ENCODE measurements at places on chromosomes 11 and 22.

GRCh38 chr11:95412074-95412473 lies 181.1 kb upstream of the SESN3 start:
- peak; percentile 42 for DNase-seq

- no peak for DNase-seq
These were observed 142.6 kb upstream of the BLID start for GRCh38 chr11:122258446-122259194.

- DNase-seq, result peak; percentile 74
These were observed 237.4 kb downstream of the TTC28 start for GRCh38 chr22:28442264-28442710.

- DNase-seq, result no peak
These were observed at the start of gene PLEKHA7 for GRCh38 chr11:17014321-17014832. PLEKHA7 (minus strand) TSS chr11:17014414; CDS start chr11:17014401, 13 bp downstream.

GRCh38 chr22:40176921-40177737 lies 596 bp upstream of the TNRC6B start:
- peak; percentile 49 for DNase-seq

DNA sequence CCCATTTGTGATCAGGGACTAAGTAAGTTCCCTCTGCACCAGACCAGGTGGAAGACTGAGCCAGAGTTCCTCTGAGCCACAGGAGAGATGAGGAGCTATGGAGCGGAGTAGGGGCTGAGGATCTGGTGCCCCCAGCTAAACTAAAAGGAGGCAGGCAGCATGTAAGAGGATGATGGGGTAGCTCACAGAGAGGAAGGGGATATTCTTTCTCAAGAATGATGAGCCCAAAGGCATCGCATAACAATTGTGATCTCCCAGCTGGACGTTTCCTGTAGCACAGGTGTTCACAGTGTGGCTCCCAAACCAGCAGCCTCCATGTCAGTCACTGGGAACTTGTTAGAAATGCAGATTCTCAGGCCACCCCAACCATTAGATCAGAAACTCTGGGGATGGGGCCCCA lies 24.4 kb downstream of the ADAMTS8 start:
- no peak for DNase-seq

DNA sequence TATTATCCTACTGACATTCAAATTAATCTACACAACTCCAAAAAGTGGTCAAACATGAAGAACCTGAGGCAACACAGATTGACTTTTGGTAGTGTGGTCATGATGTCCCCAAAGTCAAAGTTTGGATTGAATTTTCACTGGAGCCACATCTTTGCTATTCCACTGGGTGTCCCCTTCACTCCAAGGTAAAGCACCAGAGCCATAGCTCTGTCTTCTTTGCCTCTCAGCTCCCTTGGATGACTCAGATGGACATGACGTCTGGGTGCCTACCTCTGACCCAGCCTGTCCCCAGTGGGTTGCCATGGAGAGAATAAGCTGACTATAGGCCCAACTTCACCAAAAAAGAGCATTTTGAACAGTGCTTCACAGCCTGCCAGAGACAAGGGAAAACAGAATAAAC lies 57.4 kb upstream of the ARHGAP42 start:
- DNase-seq, result no peak

GRCh38 chr11:130813196-130813595 lies 103.1 kb downstream of the SNX19 start:
- no peak for DNase-seq

- no peak for DNase-seq
These were observed 271.7 kb upstream of the ANO5 start for GRCh38 chr11:21921151-21921550.

- DNase-seq, result no peak
These were observed 34.4 kb upstream of the HEPHL1 start for GRCh38 chr11:93986716-93987115.

DNA sequence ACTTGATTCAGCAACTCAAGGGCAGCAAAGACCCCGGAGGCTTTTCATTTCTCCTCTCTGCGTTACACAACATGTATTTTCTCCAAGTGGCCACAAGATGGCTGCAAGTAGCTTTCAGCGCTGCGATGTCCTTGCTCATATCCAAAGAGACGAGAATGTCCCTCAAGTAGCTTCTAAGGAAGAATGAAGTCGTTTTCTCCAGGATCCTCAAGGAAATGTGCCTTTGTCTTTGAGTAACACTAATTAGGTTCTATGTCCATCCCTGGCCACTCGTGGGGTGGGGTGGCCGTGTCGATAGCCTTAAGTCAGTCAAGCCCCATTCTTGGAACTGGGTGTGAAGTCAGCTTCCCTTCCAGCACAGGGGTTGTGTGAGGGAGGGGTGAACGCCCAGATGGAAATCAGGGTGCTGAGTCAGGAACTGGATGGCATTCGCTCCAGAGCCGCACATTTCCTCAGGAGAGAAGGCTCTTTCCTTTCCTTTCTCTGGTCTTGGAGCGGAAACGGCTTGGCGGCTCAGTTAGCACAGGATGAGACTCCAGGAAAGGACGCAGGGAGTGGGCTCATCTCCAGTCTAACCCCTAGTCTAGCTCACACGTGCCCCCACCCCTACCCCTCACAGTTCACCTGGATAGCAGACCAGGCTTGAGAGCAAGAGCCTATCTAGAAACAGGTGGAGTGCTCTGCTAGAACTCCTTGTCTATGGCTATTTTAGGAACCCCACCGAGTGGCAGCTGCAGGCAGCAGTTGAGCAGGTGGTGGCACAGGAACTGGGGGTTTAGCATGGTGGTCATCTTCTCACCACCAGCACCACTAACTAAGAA lies 44.3 kb downstream of the NNMT start:
- peak; percentile 39 for DNase-seq
